ENCODE measurements at places on chromosomes 6 and 20. TPM values are rescaled to one million over a fixed set of nuclear protein-coding genes. Genes with fewer than 3 reads are reported as not detected.

GRCh38 chr20:50286609-50287008, 96.0 kb downstream of the CEBPB start:
- DNase-seq: peak; percentile 92

GRCh38 chr6:12570461-12571030, 146.0 kb upstream of the PHACTR1 start:
- no peak for DNase-seq

- DNase-seq: no peak
Measured at GRCh38 chr6:163955096-163955495, 540.6 kb downstream of the QKI start.

- DNase-seq: no peak
Measured at GRCh38 chr6:90643381-90643780, 56.5 kb upstream of the MAP3K7 start.

DNA sequence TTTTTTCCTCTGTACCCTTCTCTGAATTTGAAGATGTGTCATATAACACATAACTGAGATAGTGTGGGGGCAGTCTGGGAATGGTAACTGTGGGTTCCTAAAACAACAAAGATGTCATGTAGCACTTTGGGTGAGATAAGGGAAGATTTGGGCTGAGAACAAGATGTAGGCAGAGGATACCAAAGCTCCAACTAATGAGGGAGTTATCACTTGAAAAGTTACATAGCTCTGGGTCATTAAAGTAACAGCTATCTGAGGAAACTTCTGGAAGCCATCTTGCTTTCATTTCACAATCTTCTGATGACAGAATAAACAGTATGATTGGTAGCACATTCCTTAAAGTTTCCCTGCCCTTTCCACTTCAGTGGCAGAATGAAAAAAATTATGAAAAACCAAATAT, 255.4 kb downstream of the TBX18 start:
- no peak for DNase-seq

DNA sequence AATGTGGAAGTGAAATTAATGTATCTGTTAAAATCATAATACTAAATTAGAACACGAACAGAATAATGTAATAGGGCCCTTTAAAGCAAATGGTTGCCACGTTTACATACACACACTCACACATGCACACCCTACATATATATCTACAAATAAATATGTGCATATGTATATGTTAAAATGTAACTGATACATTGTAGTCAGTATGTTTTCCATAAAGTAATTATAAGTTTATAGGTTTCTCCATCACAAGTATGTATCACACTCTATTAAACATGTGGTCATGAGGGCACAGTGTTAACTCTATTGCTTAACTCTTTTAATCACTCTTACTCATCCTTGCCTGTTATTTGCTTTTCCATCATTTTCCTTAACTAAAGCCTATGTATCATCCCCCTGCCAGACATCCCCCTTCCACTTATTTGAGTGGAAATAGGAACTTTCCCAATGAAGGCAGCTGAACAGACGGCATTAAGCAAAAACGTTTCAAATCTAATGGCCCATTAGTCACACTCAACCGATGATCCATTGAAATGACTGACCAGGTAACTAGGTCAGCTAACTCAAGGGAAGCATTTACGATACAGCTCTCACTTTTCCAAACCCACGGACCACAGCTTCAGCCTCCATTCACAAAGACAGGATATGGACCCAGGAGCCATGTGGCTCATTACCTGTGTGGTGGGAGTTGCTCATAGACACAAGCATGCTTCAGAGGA, 89.3 kb downstream of the HAO1 start:
- DNase-seq: no peak

DNA sequence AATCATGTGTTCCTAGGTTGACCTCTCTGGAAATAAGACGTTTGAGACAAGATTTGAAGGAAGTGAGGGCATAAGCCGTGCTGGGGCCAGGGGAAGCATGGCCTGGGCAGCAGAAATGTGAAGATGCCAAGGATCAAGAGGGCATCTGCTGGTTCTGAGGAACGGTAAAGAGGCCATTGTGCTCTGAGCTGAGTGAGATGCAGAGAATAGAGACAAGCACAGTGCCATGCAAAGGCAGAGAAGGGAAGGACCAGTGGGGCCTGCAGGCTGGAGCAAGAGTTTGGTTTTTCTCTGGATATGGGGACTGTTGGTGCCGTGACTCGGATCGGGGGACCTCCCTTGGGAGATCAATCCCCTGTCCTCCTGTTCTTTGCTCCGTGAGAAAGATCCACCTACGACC, 50.8 kb downstream of the SMPDL3A start:
- DNase-seq: no peak

- DNase-seq: no peak
Measured at GRCh38 chr6:9409126-9409525, 973.8 kb upstream of the SLC35B3 start.

- no peak for DNase-seq
Measured at GRCh38 chr20:37984018-37984785, 49.1 kb downstream of the TTI1 start.

- DNase-seq: no peak
Measured at GRCh38 chr6:135412761-135413160, 84.8 kb downstream of the AHI1 start.

DNA sequence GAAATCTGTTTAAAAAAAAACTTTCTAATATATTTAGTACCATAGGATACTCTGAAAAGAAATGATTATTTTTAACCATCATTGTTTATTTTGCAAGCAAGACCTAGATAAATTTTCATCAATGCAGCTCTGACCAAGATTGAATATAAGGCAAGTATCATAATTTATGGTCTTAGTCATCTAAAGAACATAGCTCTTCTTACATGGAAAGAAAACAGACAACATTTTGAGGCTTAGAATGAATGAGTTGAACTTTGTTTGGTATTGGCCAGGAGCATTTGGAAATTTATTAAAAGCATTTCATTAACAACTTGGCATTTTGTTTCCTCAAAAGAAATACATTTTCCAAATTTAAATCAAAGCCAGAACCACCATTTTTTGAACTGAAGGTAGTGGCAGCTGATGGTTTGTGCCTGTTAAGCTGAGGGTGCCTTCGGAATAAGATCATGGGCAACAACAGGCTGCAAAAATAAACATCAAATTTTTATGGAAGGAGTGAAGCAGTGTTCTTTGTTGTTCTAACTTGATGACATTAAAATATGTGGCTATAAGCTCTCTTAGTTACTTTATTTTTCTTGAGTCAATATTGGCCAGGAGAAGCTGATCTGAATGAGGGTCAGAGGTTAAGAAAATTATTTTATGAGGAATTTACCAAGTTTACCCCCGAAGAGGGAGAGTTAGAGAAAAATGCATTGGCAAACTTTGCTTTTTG, 6.7 kb upstream of the ATXN1 start:
- no peak for DNase-seq

DNA sequence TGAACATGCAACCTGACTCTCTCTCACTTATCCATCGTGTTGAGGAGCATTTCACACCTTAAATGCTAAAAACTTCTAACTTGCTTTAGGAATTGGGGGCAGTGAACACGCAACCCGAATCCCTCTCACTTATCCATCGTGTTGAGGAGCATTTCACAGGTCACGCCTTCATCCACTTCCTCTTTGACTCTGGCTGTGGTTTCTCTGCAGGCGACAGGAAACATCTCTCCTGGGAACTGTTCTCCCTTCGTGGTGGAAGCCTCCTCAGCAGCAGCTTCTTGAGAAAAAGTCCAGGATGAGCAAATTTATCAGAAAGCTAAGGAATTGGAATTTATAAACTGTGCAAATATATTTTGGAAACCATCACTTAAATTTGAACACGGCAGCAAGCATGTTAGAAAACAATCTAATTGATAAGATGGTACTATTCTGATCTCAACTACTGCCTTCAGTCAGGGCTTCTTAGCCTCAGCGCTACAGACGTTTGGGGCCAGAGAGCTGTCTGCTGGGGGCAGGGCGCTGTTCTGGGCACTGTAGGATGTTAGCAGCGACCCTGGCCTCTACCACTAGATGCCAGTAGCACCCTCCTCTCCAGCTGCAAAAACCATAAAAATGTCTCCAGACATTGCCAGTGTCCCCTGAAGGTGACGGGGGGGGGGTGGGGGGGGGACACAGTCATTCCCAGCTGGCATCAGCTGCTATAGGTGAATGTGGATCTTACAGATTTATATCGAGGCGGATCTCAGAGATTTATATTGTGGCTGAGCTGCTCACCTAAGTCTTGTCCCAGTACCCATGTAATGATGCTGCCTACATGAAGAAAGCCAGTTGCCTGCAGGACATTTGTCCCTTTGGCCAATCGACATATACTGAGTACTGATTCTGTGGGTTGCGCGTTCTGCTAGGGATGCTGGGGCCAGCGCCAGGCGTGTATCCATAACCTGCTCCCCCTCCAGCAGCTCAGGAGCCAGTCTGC, 26.2 kb downstream of the CTCFL start:
- peak; percentile 72 for DNase-seq

DNA sequence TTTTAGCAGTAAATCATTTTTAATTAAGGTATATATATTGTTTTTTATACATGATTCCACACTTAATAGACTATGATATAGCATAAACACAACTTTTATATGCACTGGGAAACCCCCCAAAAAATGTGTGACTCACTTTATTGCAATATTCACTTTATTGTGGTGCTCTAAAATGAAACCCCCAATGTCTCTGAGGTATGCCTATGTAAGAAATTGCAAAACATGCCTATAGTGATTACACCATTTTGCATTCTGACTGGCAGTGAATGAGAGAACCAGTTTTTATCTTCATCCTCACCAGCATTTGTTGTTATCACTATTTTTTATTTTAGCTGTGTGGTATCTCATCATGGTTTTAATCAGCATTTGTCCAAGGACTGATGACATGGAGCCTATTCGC, 8.5 kb upstream of the CST11 start:
- no peak for DNase-seq

DNA sequence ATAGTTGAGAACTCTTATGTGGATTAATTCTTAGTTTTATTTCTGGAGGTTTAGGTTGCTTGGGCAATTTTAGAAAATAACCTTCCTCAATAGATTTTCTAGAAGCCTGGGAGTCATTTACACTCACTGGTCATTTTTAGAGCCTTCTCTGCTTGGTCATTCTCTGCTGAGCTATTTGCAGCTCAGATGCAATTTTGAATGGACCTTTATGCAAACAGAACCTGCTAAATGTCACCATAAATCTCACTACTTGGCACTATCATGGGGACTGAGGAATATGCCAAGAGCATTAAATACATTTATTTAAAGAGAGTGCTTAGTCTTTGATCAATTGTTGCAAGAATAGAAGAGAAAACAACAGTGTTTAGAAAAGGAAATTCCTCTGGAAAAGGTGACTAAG, 154.0 kb downstream of the CLVS2 start:
- no peak for DNase-seq

DNA sequence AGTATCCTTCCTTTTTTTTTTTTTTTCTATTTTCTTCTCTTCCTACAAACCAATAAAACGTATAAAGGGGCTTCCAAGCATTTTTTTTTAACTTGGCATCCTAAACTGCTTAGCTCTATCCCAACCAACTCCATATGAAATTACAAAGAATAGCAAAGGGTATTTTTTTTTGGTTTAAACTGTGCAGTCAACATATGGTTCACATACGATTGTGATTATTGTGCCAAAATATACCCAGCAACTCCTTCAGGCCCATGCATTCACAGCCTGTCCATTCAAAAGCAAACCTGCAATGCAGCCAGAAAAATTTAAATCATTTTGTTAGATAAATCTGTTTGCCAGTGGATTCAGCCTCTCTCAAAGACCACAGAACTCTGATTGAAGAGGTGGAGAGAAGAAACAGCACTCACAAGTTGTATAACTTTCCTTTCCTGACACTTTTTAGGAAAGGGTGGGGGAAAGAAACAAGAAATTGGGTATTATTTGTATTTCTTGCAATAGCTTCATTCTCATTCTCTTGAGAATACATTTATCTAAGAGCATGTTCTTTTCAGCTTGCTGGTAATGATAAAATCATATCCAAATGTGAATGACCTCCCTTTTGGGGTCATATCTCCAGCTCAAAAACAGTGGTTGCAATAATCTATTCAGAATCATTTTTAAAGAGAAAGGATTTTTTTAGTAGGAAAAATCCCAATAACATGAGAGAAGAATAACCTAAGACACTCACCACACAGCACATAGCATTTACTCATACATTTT, 701.3 kb upstream of the CHD6 start:
- DNase-seq: no peak

GRCh38 chr20:15162079-15162647, 824.8 kb upstream of the FLRT3 start:
- DNase-seq: no peak

DNA sequence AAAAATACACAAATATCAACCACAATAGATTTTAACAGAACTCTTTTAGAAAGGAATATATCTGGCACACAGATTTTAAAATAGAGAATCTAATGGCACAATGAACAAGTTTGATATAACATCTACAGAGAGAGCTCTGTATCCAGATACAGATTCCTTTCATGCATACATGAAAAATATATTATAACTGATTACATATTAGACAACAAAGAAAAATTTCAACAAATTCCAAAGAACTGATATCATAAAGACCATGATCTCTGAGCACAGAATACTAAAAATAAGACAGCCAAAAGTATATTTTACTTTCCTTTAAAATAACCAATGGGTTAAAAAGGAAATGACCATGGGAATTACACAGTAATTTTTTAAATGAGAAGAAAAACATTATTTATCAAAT, 74.1 kb upstream of the MAP7 start:
- no peak for DNase-seq

GRCh38 chr6:49675816-49676215, 37.5 kb downstream of the CRISP2 start:
- no peak for DNase-seq

DNA sequence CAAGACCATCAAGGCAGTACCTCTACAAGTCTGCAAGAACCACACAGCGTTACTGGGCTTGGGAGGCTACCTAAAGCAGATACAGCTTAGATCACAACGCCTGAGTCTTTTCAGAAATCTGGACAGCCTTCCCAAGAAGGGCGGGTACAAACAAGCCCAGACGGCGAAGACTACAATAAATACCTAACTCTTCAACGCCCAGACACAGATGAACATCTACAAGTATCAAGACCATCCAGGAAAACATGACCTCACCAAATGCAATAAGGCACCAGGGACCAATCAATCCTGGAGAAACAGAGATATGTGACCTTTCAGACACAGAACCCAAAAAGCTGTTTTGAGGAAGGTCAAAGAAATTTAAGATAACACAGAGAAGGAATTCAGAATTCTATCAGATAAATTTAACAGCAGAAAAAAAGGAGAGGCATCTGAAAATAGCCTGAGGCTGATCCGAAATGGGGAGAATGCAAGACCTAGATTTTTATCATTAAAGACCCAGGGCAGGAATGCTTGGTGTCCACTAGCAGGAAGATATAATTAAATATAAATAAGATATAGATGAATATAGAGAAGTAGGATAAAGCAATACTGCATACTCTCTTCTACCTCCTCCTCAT, 131.7 kb upstream of the COL21A1 start:
- no peak for DNase-seq

GRCh38 chr20:36845288-36845971, 30.5 kb upstream of the TLDC2 start:
- no peak for DNase-seq

ZNF391 gene
- 3.1 TPM for total RNA-seq

DLK2 gene
- 0.33 TPM for total RNA-seq

ZFP64 gene
- 27.0 TPM for total RNA-seq

KATNA1 gene
- total RNA-seq: 27.2 TPM

COL9A1 gene
- total RNA-seq: 4.7 TPM

RNF182 gene
- total RNA-seq: 6.1 TPM

SEL1L2 gene
- not detected for total RNA-seq

KIAA1755 gene
- total RNA-seq: 0.24 TPM

PRPF6 gene
- 70.8 TPM for total RNA-seq

FUT9 gene
- 0.18 TPM for total RNA-seq

Measured in H7 (cell line).